ENCODE measurements at places on chromosomes 1 and 21. TPM values are rescaled to one million over a fixed set of nuclear protein-coding genes. Genes with fewer than 3 reads are reported as not detected.

ATP8B2 gene
- 105 TPM for total RNA-seq

DNA sequence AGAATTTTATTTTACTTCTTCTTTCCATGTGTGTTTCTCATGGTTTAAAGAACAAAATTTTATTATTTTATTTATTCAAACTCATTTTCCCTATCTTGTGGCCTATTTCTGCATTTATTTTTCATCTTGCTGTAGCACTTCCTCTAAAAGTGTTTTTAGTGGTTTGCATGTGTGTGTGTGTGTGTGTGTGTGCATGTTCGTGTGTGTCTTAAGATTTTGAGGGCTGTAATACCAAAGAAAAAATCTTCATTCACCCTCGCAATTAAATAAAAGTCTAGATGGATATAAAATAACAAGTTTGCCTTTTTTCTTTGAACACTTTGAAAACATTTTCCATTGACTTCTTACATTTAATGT, 24.6 kb upstream of the FCRL3 start:
- no peaks in the 10 kb centered on the region for H3K36me3 ChIP-seq
- no peak overlapping the region for H3K4me3 ChIP-seq
- DNase-seq: no peak
- no peaks in the 10 kb centered on the region for H3K27me3 ChIP-seq

DNA sequence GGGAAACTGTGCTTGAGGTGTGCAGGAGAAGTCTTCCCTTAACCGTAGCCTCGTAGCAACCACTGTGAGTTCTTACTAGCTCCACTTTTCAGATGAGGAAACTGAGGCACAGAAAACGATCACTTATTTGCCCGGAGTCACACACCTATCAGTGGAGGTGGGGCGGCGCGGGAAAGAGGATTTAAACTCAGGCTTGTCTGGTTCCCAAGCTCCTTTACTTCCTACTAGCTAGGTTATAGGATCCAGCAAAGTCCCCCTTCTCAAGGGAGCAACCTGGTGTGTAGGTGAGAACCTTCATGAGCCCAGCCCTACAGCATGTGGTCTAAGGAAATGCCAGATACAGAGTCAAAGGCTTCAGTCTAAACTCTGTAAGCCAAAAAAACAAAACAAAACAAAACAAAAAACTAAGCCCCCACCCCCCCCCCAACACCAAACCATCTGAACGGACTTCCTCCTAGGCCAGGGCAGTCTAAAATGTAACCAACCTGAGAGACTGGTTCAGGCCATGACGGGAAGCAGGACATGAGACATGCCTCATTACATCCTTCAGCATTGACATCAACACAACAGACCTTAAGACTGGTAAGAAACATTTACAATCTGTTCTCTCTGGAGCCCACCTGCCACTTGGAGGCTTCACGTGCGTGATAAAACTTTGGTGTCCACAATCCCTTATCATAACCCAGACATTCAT, 709 bp upstream of the FBXO42 start:
- DNase-seq: no peak
- peaks cover 24% of the 10 kb centered on the region for H3K4me1 ChIP-seq
- peak overlapping the region; percentile 71 for H3K4me3 ChIP-seq
- no peaks in the 10 kb centered on the region for H3K27me3 ChIP-seq

DNA sequence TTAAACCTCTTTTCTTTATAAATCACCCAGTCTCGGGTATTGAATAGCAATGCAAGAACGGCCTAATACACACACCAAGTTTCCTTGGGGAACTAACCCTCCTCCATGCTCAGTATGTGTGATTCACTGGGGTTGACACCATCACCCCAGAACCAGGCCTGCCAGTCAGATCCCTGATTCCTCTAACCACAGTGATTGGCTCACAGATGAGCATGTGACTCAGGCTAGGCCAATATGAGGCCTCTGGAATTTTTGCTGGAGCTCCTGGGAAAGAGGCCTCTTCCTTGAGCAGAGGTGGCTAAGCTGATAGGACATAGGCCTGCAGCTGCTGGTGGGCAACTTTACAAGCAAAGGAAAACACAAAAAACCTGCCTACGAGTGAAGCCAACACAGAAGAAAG, 74.7 kb upstream of the ZBTB40 start:
- no peak overlapping the region for H3K4me3 ChIP-seq
- peaks cover 4% of the 10 kb centered on the region for H3K27me3 ChIP-seq
- no peaks in the 10 kb centered on the region for H3K4me1 ChIP-seq
- no peak overlapping the region for H3K27ac ChIP-seq

GRCh38 chr1:32334864-32335534, 1.0 kb downstream of the MARCKSL1 start:
- H3K4me1 ChIP-seq: peaks cover 33% of the 10 kb centered on the region
- H3K27ac ChIP-seq: peak overlapping the region; percentile 70
- DNase-seq: peak; percentile 77
- H3K36me3 ChIP-seq: peaks cover 28% of the 10 kb centered on the region
- peak overlapping the region; percentile 60 for H3K4me3 ChIP-seq

Measured in naive thymus-derived CD4-positive, alpha-beta T cell (primary cell).